Right atrium auricular region (tissue), 2 donors: ENCODE measurements at places on chromosomes 7 and 10. TPM values are rescaled to one million over a fixed set of nuclear protein-coding genes. Genes with fewer than 3 reads are reported as not detected.

The TUBB8 gene
- not detected for total RNA-seq

The GNAI1 gene
- 11.5 TPM for total RNA-seq

DNA sequence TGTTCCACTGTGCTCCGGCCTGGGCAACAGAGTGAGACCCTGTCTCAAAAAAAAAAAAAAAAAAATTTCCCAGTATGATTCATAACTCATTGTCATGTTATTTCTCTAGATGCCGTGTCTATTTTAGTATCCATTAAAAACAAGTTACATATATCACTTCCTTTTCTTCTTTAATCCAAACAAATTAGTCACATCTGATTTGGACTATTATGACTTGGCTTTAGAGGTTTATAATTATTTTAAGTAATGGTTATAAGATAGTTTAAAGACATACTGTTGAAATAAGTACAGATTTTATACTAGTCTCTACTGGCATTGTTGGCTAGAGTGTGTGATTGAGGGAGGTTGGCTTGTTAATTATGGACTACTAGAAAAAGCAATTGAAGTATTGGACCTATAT is 53.3 kb downstream of the ZMYND11 start:
- DNase-seq, result no peak

GRCh38 chr10:132827861-132828539 is 42.1 kb upstream of the NKX6-2 start:
- no peak for DNase-seq

GRCh38 chr10:85927952-85928665 is 438.5 kb downstream of the GRID1 start:
- DNase-seq, result peak; percentile 54

DNA sequence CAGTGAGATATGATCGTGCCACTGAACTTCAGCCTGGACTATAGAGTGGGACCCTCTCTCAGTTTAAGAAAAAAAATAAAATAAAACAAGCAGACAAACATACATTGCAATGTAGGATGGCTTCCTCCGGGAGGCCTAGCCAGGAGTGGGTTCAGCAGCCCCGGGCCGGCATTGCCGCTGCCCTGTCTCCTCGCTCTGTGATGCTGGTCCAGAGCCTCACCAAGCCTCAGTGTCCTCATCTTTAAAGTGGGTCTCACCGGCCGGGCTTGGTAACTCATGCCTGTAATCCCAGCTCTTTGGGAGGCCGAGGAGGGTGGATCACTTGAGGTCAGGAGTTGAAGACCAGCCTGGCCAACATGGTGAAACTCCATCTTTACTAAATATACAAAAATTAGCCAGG is 71.6 kb downstream of the PTPRE start:
- DNase-seq, result no peak

GRCh38 chr10:76973091-76974016 is 664.3 kb downstream of the KCNMA1 start:
- DNase-seq, result no peak
